ENCODE measurements at places on chromosomes 4 and X.

DNA sequence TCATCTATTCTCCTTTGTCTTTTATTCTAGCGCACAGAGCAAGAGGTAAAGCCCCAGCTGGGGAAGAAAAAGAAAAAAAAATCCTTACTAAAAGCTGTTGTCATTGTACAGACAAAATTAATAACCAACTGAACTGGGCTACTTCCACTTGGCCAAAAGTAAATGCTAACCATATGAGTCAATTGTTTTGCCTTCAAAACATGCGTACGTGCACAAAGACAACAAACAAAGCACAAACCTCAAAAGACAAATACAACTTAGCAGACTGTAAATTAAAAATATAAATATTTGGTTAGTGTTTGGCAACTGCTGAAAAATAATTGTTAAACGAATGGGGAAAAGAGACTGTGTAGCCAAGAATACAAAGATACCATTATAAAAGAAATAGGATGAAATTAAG is 5.9 kb downstream of the EDA2R start:
- DNase-seq = no peak

DNA sequence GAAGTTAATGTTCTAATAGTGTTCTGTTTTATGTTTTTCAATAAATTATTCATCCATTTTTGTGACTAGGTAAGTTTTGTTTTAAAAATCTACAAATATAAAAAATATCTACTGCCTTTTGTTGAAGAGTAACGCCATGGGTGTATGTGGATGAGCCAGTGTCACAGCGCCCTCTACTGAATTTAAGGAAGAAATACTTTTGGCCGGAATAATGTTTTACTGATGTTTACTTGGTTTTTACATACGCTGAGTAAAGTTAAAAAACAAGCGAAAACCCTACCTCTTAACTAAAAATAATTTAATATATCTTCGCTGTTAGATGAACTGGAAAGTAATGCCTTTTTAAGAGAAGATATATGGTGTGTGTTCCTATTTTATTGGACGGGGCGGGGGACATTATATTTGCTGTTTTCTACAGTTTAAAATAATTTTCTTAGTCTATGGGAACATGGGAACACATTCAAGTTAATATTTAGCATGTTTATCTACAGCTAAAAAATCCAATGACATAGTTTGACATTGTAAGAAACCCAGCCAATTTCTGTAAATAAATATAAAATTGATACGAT is 86.1 kb downstream of the CPE start:
- DNase-seq = no peak

GRCh38 chr4:25215511-25215910 is 18.3 kb upstream of the PI4K2B start:
- DNase-seq = no peak

- DNase-seq = no peak
Observed at GRCh38 chrX:118347736-118348135, 1.8 kb downstream of the WDR44 start.

DNA sequence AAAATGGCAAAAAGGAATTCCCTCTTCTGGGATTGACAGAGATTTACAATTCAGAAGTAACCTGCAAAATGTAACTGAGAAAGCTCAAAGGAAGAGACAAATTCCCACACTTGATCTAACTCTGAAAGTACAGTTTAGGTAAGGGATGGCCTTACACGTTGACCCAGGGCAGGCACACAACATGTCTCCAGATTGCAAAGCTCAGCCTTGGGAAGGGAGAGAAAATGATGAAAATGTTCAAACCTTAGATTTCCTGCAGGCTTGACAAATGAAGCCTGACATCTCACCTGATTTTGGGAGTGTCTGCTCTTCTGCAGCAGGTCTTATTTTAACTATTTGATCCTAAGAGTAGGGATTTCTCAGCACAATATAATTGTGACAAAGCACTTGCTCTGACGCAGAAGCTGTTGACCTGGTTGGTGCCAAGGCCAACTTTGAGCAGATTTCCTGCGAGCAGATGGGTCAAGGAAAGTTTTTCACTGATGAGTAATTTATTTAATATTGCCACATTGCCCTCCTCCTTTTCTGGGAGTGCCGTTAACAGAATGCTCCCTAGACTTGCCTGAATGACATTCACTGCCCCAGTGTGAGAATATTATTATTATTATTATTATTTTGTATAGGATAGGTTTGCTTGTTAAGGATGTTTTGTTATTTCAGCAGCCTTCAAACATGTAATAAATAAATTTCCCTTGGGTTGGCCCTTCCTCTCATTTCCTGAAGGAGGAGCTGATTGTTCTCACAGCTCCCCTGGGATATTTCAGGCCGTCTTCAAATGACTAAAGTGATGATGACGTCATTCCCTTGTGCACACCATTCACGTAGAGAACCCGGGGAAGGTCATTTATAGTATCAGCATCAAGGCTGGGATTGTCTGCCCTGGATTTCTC is 157.1 kb downstream of the VEGFC start:
- no peak for DNase-seq

GRCh38 chrX:107429090-107429489 is 20.4 kb upstream of the FRMPD3 start:
- no peak for DNase-seq

GRCh38 chr4:38273407-38273806 is 313.2 kb downstream of the PTTG2 start:
- no peak for DNase-seq

GRCh38 chr4:54255881-54256280 is 26.8 kb downstream of the PDGFRA start:
- no peak for DNase-seq

- DNase-seq = no peak
Observed at GRCh38 chr4:76605099-76605563, 170.1 kb downstream of the SHROOM3 start.

DNA sequence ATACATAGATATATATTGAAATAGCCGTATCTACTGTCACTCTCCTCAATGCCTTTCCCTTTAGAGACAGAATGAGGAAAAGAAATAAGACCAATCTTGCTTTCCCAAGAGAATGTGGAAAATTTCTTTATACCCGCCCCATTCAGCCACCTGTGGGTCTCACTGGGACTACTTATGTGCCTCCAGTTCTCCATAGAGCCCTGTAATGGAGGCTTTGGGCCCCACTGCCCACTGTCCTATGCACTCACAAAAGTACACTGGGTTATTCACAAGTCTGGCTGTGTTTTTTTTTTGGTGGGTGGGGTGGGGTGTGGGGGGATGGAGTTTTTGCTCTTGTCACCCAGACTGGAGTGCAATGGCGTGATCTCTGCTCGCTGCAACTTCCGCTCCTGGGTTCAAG is 70.4 kb upstream of the ELOVL6 start:
- DNase-seq = no peak

- DNase-seq = no peak
Observed at GRCh38 chr4:30962939-30963338, 242.8 kb downstream of the PCDH7 start.

- no peak for DNase-seq
Observed at GRCh38 chr4:124389591-124389990, 322.9 kb downstream of the ANKRD50 start.

GRCh38 chr4:15024386-15024785 is 22.1 kb downstream of the CPEB2 start:
- DNase-seq = no peak

DNA sequence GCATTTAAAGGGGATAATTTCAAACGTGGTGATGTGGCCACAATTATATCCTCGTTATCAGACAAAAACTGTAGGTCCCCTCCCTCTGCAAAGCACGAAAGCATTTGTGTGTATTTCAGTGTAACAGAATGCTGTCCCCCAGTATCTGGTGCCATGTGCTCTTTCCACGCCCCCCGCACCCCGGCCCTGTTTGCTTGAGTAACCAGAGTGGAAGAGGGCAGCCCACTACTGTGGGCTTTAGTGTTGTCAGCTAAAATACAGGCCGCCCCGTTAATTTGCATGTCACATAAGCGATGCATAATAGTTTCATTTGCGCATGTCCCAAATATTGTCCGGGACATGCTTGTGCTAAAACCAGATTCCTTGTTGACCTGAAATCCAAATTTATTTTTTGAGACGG is 110.1 kb downstream of the PHKA2 start:
- DNase-seq = no peak

- no peak for DNase-seq
Observed at GRCh38 chr4:147586032-147586431, 31.2 kb upstream of the TMEM184C start.

- DNase-seq = no peak
Observed at GRCh38 chrX:9403374-9403773, 61.5 kb upstream of the TBL1X start.

DNA sequence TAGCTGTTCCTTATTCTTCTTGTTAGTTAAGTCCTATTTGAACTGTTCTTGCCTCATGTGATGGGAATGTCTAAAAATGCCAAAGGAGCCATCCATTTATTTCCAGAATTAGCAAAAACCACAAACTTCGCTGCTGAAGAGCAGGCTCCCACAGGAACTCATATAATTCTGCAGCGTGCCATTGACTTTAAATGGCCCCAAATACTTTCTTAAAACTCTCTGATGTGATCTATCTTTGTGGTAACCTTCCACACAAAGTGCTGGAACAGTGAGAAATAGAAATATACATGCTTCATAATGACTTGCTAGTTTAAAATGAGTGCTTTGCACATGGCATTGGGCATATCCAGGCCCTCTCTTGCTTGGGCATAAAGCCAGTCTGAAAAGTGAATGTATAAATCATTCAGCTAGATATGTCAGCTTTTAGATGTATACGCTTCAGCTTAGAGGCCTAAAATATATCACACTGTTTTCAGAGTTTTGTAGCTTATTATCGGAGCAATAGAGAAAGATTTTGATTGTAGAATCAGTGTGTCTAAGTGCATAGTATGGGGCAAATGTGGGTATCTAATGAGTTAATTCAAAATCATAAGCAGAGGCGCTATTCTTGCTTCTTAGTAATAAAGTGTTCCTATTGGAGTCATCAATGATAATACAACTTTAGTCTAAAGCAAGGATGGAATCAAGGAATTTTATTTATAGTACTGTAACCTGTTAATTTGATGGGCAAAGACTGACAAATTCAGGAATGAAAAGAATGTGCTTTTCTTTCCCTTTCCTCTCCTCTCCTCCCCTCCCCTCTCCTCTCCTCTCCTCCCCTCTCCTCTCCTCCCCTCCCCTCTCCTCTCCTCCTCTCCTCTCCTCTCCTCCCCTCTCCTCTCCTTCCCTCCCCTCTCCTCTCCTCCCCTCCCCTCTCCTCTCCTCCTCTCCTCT is 392.2 kb upstream of the ZFP42 start:
- no peak for DNase-seq

- no peak for DNase-seq
Observed at GRCh38 chr4:169286562-169287301, 16.0 kb upstream of the SH3RF1 start.

GRCh38 chrX:78548012-78548411 is 111.1 kb downstream of the RTL3 start:
- DNase-seq = no peak

- no peak for DNase-seq
Observed at GRCh38 chrX:17596546-17597205, 140.6 kb upstream of the SCML1 start.

DNA sequence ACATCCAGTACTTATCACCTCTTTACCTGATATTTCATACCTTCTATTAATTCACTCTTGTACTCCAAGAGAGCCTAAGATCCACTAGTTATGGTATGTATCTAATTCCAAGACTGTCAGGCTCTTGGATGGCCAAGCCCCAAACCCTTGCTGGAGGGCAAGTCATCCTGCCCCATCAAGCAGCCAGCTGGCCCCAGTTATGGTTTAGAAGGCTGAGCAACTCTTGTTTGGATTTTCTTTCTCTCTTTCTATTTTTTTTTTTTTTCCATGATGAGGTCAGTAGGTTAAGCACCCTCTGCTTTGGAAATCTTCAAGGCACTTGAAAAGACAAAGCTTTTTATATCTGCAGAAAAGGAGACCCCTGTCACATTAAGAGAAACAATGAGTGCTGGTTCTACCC is 10.9 kb upstream of the FGF16 start:
- no peak for DNase-seq

DNA sequence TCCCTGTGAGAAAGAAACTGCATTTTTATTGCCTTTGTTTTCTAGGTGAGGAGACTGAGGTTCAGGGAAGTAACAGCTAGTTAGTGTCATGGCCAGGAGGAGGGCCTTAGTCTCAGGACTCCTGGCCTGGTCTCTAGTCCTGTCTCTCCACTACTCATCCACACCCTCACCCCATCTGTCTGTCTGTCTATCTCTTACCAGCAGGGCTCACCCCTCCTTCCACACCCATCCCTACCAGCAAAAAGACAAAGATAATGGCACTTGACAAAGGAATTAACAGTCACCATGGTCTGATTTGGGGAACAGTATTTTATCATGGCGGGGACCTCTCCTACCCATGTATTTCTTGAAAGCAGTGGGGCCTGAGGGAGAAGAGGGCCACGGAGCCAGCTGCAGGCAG is 125.8 kb downstream of the REPS2 start:
- no peak for DNase-seq

DNA sequence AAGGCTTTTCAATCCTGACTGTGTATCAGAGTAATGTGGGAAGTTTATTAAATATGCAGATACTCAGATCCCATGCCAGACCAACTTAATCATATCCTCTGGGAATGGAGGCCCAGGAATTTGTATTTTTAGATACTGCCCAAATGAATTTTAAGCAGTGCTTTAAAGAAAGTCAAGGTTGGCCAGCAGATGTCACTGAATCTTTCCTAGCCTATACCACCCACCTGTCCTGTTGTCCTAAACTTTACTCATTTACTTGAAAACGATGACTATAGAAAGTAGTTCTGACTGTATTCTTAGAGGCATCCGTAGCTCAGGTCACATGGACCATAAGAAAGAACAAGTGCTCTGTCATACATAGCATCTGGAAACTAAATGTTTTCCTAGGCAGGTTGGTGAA is 79.9 kb downstream of the AMOT start:
- DNase-seq = no peak

- no peak for DNase-seq
Observed at GRCh38 chrX:11562570-11562969, 103.2 kb downstream of the ARHGAP6 start.

DNA sequence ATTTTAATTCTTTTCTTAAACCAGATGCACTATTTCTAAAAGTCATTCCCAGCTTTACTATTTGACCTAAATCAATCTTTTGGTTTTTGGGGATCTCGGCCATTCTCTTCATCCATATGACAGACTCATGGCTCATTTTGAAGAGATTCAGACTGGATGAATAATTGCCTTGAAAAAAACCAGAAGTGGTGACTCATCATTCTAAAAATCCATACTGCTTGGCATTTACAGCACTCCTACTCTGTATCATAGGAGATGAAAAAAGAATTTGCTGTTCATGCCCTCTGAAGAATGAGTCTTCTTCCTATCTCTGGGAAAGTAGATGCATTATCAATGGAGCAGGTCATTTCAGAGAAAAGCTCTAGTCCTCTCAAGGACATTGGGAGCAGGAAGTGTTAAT is 220.5 kb upstream of the RPS6KA3 start:
- no peak for DNase-seq

- no peak for DNase-seq
Observed at GRCh38 chr4:138775890-138776289, 239.7 kb upstream of the NOCT start.

GRCh38 chrX:136214551-136214950 is 36.6 kb downstream of the MAP7D3 start:
- no peak for DNase-seq

- no peak for DNase-seq
Observed at GRCh38 chrX:16756724-16757123, 29.5 kb upstream of the TXLNG start.

DNA sequence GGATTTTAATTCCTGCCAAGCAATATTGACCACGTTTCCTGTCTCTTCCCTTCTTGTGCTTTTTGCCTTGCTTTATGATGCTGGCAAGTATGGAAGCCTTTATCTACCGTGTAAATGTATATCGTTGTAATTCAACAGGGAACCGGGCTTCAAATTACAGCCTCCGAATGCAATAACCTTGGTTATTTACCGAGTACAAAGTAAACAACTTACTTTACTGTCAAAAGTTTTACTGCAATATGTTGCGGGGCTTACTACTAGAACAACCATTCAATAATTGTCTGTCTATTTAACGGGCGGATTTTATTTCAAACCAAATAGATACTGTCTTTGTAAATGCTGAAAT is 73.1 kb downstream of the PALLD start:
- no peak for DNase-seq

All from activated T-cell treated with anti-CD3 and anti-CD28 coated beads for 48 hours (primary cell).